ENCODE measurements at places on chromosomes 12 and 14. TPM values are rescaled to one million over a fixed set of nuclear protein-coding genes. Genes with fewer than 3 reads are reported as not detected.

The ERBB3 gene
- total RNA-seq = 0.10 TPM

The PPP1R1A gene
- not detected for total RNA-seq

The DACT1 gene
- total RNA-seq = 43.4 TPM

The CLEC12A gene
- not detected for total RNA-seq

The LRTM2 gene
- total RNA-seq = not detected

The WSCD2 gene
- not detected for total RNA-seq

The CD9 gene
- total RNA-seq = 364 TPM

The CLECL1 gene
- total RNA-seq = not detected

The MDGA2 gene
- not detected for total RNA-seq
